ENCODE measurements at places on chromosomes 7 and 10.
A peak's percentile ranks its signal among the peaks of the same experiment; 100 is the strongest.

GRCh38 chr10:34933676-34934075 is 118.6 kb upstream of the PARD3 start:
- DNase-seq = peak; percentile 27

DNA sequence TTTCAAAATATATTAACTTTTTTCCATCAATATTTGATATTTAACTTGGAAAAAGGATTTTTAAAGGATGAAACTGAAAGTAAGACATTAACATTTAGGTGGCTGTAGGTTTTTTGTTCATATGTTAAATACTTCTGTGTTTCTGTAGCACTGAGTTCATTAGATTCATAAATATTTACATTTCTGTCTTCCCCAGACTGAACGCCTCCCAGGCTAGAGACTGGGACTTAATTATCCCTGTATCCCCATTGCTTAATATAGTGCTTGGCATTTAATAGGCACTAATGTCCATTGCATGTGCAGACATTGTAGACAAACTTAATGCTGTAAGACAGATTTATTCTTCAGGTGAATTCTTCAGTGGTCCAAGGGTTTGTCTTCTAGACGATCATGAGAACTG is 7.4 kb downstream of the PTPN12 start:
- no peak for DNase-seq

- DNase-seq = no peak
These were observed 60.8 kb downstream of the ATXN7L1 start for GRCh38 chr7:105815576-105815975.

DNA sequence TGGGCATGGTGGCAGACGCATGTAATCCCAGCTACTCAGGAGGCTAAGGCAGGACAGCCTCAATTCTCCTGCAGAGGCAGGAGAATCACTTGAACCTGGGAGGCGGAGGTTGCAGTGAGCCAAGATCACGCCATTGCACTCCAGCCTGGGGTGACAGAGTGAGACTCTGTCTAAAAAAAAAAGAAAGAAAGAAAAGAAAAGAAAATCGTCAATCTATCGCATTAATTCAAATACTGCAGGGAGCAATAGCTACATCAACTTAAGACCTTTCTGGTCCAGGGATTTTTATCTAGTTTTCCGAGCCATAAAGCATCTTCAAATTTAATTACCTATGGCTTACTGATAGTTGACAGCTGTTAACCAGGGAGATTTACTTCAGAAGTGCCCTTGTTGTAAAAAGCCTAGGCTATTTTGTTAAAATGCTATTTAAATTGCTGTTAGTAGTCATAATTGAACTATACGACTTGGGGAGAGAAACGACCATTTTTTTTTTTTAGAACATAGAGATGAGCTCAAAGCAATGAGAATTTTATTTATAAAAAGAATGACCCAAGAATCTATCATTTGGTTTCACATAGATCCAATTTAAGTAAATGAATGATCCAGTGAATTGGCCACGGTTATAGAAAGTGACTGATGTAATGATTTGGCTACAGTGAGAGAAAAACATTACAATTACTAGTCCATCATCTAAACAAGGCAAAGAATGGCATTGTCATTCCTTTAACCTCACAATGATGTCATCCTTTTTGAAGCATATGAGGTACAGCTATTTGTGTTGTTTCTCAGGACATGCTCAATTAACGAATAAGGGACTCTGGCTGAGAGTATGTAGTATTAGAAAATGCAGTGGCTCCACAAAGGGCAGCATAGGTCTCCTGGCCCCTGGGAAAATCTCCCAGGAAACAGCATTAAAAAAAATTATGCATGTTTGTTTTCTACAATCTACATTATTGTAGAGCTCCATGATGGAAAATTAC is 85.3 kb downstream of the SEMA3C start:
- DNase-seq = no peak

GRCh38 chr10:130136226-130137089 is at the start of gene GLRX3:
Gene GLRX3 (plus strand): TSS chr10:130136391. CDS start chr10:130136421, 30 bp downstream.
- DNase-seq = peak; percentile 88

- DNase-seq = no peak
These were observed 18.1 kb upstream of the OIT3 start for GRCh38 chr10:72875250-72876055.

- no peak for DNase-seq
These were observed 9.8 kb upstream of the MRPS16 start for GRCh38 chr10:73262105-73262730.

DNA sequence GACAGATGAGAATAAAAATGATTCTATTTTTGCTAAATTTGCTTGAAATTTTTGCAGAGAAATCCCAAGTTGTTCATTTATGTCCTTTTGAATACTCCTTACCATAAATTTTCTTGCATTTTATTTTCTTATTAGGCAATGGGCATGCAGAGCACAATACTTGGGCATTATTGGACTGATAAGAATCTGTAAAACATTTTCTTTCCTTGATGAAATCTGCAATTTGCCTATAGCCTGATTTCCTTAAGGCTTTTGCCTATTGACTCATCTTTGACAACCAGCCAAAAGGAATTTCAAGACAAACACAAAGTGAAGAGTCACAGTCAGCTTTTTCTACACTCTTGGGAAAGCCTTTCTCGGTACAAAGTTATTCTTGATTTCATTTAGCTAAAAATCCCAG is 30.5 kb upstream of the GNAT3 start:
- DNase-seq = no peak

- peak; percentile 60 for DNase-seq
These were observed 15.6 kb downstream of the LYZL1 start for GRCh38 chr10:29304264-29304994.

DNA sequence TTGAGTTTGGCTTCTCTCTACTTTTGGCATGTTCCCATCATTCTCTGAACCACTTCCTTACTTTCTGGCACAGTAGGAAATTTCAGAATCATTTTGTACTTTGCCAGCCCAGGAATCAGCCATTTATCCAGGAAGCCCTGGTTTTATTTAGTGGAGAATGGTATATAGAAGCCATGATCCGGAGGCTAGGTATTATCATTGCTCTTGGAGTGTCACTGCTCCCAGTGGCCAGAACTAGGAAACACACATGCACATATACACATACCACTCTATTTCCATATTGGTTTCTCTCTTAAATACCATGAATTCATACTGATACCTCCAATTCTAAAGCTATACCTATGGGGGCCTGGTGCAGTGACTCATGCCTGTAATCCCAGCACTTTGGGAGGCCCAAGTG is 36.3 kb downstream of the SUFU start:
- DNase-seq = no peak

- no peak for DNase-seq
These were observed 69.3 kb downstream of the ENO4 start for GRCh38 chr10:116918583-116918982.

GRCh38 chr10:35211390-35211789 is 84.7 kb downstream of the CREM start:
- no peak for DNase-seq

DNA sequence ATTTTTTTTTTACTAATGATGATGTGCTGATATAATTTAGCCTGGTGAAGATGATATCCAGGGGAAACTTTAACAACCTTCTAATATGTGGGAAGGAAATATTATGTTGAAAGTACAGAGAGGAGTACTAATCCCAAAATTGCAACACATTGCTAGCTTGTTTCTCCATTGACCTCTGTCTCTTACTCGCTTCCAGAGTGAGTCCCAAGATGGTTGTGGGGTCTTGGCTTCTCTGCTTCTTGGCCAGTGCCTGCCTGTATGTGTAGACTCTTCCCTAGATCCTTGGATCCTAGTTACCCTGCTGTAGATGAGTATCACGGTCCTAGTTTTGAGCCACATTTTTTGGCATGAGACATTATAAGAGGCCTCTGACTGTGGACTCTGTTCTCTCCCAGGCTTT is 17.5 kb downstream of the BMPER start:
- no peak for DNase-seq

DNA sequence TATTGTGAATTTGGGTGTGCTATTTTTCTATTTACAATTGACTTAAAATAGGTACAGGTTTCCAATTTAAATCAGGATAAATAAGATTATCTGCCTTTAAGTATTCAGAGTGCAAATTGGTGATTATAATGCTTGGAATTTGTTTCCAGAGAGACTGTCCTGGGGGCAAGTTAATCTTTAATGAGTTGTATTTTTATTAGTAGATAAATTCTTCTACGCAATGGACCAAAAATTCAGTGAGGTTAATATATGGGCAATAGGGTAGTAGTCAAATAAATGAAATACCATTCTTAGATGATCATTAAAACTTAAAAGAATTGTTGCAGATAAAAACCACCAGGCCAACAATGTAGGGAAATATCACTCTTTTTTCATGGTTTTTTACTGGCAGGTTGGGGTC is 3.4 kb downstream of the BICC1 start:
- DNase-seq = no peak

DNA sequence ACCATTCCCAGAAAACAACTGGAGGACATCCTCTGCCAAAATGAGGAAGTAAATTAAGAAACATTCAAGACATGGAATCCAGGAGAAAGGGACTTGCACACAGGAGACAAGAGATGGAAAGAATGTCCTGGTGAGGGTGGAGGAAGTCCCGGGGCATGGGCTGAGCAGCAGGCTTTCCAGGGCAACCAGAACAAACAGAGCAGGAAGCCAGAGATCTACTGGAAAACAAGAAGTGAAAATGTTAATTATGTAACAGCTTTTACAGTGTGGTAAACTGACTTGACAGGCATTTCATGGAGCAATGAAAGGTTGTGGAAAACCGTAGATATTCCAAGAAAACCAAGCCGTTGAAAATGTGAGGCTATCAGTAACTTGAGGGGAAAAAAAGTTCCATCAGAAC is 55.2 kb upstream of the ZNF746 start:
- DNase-seq = no peak

DNA sequence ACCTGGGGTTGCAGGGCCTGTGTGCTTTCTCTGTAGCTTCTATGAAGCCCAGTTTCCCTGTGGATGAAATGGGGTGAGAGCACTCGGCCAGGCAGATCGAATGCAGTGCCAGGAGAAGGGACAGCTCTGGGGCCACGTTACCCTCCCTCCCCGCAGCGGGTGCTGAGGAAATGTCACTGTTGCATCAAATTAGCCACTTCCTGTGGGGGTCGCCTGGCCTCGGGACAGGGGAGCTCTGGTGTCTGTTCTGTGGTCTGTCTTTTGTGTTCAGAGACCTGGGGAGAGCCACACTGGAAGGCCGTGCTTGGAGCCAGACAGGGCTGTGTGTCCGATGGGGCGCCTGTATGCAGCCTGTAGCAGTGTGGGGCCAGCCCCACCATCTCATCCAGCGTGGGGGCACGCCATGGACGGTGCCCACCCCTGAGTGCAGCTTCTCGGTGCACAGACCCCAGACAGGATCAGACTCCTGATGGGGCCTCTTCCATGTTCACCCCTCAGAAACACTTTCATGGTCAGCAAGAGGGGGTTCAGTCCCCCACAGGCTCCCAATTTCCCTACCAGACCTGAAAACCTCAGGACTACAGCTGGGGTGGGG is 13.6 kb downstream of the TTYH3 start:
- DNase-seq = no peak

DNA sequence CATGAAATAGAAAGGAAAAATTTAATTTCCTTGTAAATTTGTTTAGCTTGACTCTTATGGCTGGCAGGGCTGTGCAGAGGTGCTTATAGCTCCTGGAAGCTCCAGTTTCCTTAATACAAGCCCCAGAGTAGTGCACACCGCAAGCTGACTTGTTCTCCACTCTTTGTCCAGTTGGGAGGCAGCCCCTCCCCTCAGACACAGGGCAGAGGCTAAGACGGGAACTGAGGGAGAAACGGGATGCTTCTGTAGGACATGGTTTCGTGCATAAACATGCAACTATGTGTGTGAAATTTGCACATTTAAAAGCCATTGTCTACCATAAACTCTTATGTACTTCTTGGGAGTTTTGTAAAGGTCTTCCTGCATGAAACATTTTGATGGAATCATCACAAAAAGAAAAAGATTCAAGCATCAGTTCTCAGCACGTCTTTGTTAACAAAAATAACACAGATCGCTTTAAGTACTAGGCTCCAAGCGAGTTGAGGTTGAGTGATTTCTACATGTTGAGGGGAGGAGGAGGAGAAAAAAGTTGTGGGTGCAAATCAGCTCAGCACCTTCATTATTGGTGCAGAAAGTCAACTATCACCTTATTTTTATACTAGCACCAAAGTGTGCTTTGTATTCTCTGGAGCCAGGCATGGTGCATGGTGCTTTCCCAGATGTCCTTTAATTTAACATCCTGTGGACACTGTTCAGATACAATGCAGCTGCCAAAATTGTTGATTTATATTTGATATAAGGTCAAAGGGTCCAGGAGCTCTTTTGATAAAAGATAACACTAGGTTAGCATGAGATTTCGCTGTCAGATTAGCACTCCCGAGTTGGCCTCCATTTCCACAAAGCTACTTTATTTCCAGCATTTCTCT is 124.5 kb downstream of the CHN2 start:
- DNase-seq = no peak

DNA sequence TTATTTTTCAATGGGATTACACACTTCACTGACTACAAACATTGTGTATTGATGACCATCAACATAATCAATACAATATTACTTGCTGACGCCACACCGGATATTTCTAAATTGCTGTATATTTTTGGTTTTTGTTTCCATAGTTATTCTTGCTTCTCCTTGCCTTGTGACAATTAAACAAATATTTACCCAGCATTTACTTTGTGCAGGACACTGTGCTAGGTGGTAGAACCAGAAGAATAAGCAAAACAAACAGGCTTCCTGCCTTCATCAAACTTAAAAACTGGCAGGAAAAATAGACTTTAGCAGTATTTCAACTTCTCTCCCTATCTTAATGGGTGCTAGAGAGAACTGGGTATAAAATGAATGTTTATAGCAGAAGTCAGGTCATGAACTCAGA is 50.6 kb downstream of the ZNF277 start:
- no peak for DNase-seq

DNA sequence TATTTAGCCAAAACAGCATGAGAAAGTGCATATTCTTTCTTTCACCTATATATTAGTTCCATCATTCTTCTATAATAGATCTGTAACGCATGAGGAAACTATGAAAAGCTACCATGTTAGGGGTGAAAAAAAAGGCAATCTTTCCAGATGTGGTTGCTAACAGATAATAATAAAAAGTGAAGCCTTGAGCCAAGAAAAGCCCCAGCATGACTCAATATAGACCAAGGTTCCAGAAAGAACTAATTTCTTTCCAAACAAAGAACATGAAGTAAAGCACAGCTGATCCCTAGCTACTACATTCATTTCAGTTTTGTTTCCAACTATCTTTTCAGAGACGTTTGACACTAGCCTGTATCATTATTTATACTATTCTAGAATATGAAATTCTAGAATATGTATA is 16.4 kb downstream of the ARL4A start:
- no peak for DNase-seq

GRCh38 chr7:81929386-81929785 is 159.5 kb upstream of the HGF start:
- DNase-seq = no peak

DNA sequence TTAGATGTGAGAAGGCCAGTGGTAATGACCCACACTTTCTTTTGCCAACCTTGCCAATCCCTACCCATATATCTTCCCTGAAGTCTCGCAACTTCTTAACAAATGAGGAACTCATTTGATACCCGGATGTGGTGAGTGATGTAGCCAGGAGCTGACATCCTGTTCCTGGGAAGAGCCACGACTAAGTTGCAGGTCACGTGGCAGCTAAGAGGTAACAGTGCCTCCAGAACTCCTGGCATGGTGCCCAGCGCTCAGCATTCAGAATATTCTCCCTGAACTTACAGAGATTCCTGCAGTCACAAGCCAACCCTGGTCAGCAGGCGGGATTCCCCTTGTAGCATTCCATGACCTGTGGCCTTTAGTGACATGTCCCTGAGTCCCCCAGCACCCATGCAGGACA is 282.5 kb downstream of the GALNT17 start:
- DNase-seq = no peak

- no peak for DNase-seq
These were observed 20.2 kb upstream of the SEM1 start for GRCh38 chr7:96729820-96730219.

- no peak for DNase-seq
These were observed 291.0 kb upstream of the KMT2E start for GRCh38 chr7:104723001-104723400.

All from mucosa of gallbladder (tissue), 1 donor.